Suprapubic skin (tissue), 4 donors: ENCODE measurements at places on chromosomes 12 and 14. TPM values are rescaled to one million over a fixed set of nuclear protein-coding genes. Genes with fewer than 3 reads are reported as not detected.

The HOXC10 gene
- 14.0 TPM for total RNA-seq

The KERA gene
- not detected for total RNA-seq

The PIWIL1 gene
- not detected for total RNA-seq

The C12orf50 gene
- total RNA-seq: not detected

The ETFBKMT gene
- total RNA-seq: 4.0 TPM

The DBX2 gene
- total RNA-seq: 1.1 TPM

The NFE2 gene
- total RNA-seq: 6.7 TPM

The HOXC5 gene
- 3.5 TPM for total RNA-seq

The SLC5A8 gene
- total RNA-seq: 0.38 TPM

DNA sequence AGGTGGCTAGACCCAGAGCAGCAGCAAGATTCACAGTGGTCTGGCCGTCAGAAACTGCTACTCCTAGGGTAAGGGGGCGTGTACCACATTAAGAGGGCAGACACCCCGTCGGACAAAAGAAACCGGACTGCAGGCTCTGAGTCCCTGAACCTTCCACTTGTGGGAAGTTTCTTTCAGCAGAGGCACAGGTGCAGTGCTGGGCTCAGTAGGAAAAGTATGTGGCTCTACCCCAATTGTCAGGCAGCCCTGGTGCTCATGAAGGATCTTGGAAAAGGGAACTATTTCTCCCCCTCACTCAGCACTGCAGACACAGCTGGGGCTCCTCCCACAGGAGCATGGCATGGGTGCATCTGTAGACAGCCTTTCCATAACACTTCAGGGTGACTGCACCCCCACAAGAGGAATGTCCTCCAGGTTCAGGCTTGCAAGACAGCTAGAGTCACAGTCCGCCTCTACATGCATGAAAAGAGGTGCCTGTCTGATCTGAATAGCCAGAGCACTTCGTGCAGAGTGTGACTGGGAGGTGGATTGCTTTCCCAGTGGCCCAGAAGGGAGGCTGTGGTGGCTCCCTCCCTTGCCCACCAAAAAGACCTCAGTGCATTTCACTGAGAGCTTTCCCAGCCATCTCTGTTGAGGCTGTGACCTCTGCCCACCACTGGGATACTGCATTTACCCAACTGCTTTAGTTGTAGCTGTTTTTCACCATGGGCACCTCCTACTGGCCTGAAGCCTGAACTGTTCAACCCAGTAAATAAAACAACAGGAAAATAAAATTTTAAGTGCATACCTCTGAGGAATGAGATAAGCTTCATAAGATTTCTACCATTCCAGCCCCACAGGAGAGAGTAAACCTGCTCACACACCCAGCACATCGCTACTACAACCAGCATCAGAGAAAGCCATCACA is 14.2 kb downstream of the CEP128 start:
- no peaks in the 10 kb centered on the region for H3K4me1 ChIP-seq
- H3K36me3 ChIP-seq: no peaks in the 10 kb centered on the region
- no peak overlapping the region for H3K4me3 ChIP-seq
- DNase-seq: no peak
- H3K27me3 ChIP-seq: no peaks in the 10 kb centered on the region
- no peak overlapping the region for H3K27ac ChIP-seq

DNA sequence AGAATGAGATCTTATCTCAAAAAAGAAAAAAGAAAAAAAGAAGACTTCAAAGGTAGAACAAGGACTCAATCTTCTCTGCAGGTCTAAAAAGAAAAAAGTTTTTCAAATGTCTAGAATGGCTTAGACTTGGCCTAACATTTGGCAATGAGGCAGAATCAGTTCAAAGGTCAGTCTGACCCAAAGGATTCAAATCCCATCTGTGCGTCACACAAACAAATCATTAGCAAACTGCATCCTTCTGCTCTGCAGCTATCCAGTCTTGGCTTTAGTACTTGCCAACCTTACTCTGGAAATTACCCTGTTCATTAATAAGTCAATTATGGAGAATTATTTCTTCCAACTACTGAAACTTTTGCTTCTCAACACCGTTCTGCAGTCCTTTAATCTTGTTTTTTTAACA is 3.1 kb downstream of the YAF2 start:
- no peak for DNase-seq
- peak overlapping the region; percentile 96 for H3K27ac ChIP-seq
- no peaks in the 10 kb centered on the region for H3K36me3 ChIP-seq
- H3K4me1 ChIP-seq: peaks cover 37% of the 10 kb centered on the region
- peak overlapping the region; percentile 25 for H3K4me3 ChIP-seq

DNA sequence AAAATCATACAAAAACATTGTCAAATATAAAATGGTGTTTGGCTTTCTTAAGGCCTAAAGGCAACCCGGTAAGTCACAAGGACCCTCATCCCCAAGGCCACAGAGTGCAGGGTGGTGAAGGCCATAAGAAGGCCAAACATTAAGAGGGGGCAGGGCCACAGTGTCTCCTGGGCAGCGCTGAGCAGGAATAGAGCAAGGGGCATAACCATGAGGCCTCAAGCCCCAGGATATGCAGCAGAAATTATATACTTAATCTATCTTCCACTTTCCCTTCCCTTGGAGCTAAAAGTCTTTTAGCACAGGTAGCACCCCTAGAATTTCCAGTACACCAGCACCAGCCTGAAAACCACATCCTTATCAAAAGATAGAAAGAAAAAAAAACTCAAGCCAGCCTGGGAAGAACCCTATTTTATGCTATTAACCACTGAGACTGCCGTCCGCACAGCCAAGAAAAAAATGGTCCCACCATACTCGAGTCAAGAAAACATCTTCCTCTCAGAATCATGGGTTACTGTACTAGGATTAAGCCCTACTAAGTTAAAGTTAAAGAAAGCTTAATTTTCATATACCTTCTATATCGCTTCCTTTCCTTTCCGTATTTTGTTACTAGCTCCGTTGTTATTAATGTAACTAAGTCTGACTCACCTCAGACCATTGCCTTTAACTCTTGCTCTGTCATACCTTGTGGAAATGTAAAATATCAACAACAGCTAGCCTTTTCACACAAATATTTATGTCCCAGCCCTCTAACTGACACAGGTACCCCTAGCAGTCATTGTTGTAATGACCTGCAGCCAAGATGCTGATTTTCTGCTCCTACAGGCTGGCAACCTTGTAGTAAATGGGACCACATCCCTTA is 20.1 kb downstream of the KLRK1 start:
- no peaks in the 10 kb centered on the region for H3K36me3 ChIP-seq

GRCh38 chr14:59787045-59787674 is 83.4 kb downstream of the RTN1 start:
- H3K27me3 ChIP-seq: no peaks in the 10 kb centered on the region
- no peak for DNase-seq
- H3K4me3 ChIP-seq: no peak overlapping the region
- H3K27ac ChIP-seq: no peak overlapping the region
- no peaks in the 10 kb centered on the region for H3K4me1 ChIP-seq
- H3K36me3 ChIP-seq: no peaks in the 10 kb centered on the region

- H3K27ac ChIP-seq: no peak overlapping the region
- H3K36me3 ChIP-seq: no peaks in the 10 kb centered on the region
- H3K27me3 ChIP-seq: no peaks in the 10 kb centered on the region
- H3K4me3 ChIP-seq: no peak overlapping the region
- no peak for DNase-seq
These were observed 224.7 kb upstream of the EGLN3 start for GRCh38 chr14:34175574-34175973.

DNA sequence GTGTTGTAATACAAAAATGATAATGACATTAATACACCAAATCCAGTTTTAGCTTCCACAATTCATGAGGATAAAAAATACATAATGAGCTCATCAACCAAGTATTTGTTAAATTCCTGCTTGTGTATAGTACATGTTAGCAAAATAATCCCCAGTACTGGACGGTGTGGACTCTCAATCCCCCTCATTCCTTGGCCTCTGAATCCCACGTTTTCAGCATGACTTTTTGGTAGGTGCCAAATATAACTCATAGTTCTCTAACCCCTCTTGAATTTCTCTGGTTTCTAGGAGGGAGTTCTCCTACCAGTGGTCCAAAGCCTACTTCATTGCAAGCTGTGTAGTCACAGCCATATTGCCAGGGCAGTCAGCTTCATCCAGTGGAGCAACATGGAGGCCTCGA is 41.4 kb upstream of the EPS8 start:
- no peak for DNase-seq
- H3K27ac ChIP-seq: no peak overlapping the region

DNA sequence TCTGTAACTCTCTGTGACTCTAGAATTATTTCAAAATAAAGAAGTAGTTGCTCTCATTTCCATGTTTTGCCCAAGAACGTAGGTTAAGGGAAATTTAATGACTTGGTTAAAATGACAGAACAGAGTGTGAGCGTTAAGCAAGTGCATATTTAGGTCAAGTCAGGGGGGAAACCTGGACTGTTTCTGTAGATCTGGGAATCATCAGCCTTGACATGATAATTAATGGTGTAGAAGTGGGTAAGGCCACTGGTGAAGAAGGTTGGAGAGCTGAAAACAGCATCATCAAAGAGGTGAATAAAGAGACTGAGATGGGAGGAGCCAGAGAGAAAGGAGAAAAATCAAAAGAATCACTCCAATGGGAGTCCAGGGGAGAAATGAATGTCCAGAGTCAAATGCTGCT is 49.4 kb upstream of the STK38L start:
- no peak overlapping the region for H3K27ac ChIP-seq
- peaks cover 3% of the 10 kb centered on the region for H3K4me1 ChIP-seq
- DNase-seq: no peak
- no peaks in the 10 kb centered on the region for H3K36me3 ChIP-seq

GRCh38 chr14:76828339-76829012 is 2.3 kb downstream of the LRRC74A start:
- H3K4me3 ChIP-seq: peak overlapping the region; percentile 36
- no peaks in the 10 kb centered on the region for H3K36me3 ChIP-seq
- no peaks in the 10 kb centered on the region for H3K27me3 ChIP-seq
- DNase-seq: no peak
- peak overlapping the region; percentile 64 for H3K27ac ChIP-seq

DNA sequence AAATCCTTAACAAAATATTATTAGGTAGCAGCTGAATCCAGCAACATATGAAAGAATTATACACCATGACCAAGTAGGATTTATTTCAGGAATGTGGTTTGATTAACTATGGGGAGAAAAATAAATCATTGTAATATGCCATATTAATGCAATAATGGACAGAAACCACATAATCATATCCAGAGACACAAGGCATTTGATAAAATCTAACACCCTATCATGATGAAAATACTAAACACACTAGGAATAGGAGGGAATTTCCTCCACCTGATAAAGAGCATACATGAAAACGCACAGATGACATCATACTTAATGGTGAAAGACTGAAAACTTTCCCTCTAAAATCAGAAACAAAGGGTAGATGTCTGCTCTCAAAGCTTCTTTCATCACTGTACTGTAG is 238.9 kb downstream of the PHLDA1 start:
- DNase-seq: no peak
- no peak overlapping the region for H3K27ac ChIP-seq
- H3K4me3 ChIP-seq: no peak overlapping the region
- H3K27me3 ChIP-seq: no peaks in the 10 kb centered on the region
- H3K36me3 ChIP-seq: no peaks in the 10 kb centered on the region

GRCh38 chr14:38993981-38994380 is 109.1 kb downstream of the SEC23A start:
- H3K27me3 ChIP-seq: no peaks in the 10 kb centered on the region
- H3K4me1 ChIP-seq: no peaks in the 10 kb centered on the region
- DNase-seq: no peak
- H3K4me3 ChIP-seq: no peak overlapping the region

DNA sequence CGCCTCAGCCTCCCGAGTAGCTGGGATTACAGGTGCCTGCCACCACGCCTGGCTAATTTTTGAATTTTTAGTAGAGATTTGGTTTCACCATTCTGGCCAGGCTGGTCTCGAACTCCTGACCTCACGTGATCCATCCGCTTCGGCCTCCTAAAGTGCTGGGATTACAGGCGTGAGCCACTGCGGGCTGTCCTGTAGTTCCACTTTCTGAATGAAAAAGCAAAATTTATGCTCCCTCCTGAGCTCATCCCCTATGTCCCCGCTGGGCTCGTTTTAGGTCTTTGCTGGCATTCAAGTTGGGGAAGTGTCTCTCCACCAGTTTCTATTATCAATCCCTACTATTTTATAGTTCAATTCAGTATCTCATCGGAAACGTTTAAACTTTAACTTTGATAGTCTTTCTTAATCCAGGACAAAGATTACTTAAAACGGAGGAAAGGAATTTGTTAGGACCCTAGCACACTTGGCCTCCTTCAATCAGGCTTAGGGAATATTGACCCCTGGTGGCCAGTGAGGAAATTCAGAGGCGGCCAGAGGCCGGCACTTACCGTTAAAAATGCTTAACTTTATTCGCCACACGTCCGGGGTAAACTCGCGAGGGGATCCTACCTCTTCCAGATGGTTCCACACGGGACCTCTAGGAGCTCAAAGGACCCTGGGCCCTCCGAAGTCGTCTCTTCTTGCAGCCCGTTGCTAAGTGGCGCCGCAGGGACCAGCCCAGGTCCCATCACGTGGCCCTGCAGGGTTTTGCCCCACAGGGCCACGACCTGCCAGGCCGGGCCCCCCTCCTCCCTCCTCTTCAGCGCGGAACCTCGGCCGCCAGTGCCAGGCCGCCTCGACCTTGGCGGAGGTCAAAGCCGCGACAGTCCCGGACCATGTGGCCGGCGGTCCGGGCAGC is 11.4 kb upstream of the DNAL1 start:
- H3K27ac ChIP-seq: no peak overlapping the region
- H3K36me3 ChIP-seq: no peaks in the 10 kb centered on the region
- H3K4me1 ChIP-seq: peaks cover 16% of the 10 kb centered on the region
- H3K4me3 ChIP-seq: peak overlapping the region; percentile 62

- DNase-seq: no peak
- no peaks in the 10 kb centered on the region for H3K27me3 ChIP-seq
- no peak overlapping the region for H3K4me3 ChIP-seq
- peaks cover 4% of the 10 kb centered on the region for H3K4me1 ChIP-seq
- no peaks in the 10 kb centered on the region for H3K36me3 ChIP-seq
- peak overlapping the region; percentile 60 for H3K27ac ChIP-seq
These were observed 99.9 kb downstream of the TMTC3 start for GRCh38 chr12:88241862-88242570.

DNA sequence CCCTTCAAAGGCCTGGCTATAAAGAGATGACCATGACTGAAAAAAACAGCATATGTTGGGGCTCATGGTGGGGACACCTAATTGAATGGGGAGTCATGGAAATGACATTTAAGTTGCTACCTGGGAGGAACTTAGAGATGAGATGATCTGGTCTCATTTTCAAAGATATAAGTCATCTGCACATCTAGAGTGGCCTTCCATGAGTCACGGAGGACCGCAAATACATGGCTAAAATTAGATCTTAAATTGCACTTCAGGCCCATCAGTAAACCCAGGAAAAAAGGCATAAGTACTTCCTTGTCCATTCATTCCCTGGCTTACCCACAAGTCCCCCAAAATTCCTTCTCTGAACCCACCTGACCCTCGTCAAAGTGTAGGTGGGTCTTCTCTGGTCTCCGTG is 53.4 kb downstream of the SPTB start:
- H3K4me1 ChIP-seq: peaks cover 3% of the 10 kb centered on the region
- DNase-seq: no peak
- H3K4me3 ChIP-seq: no peak overlapping the region
- H3K27ac ChIP-seq: no peak overlapping the region
- no peaks in the 10 kb centered on the region for H3K36me3 ChIP-seq
